Esophagus mucosa (tissue), 1 donor: ENCODE measurements at places on chromosomes 2 and 18. TPM values are rescaled to one million over a fixed set of nuclear protein-coding genes. Genes with fewer than 3 reads are reported as not detected.

COBLL1 gene
- total RNA-seq: 92.0 TPM

KIF1A gene
- 0.12 TPM for total RNA-seq

FAM237A gene
- total RNA-seq: not detected

HRH4 gene
- total RNA-seq: 0.28 TPM

THOC1 gene
- total RNA-seq: 21.5 TPM

TUBA3E gene
- not detected for total RNA-seq

C2orf72 gene
- total RNA-seq: 0.08 TPM

SULT1C4 gene
- 0.32 TPM for total RNA-seq

KCNG2 gene
- total RNA-seq: 0.20 TPM

AKAIN1 gene
- not detected for total RNA-seq

CRYGD gene
- total RNA-seq: not detected

PIAS2 gene
- 17.8 TPM for total RNA-seq
